ENCODE measurements at places on chromosomes 1 and 21. TPM values are rescaled to one million over a fixed set of nuclear protein-coding genes. Genes with fewer than 3 reads are reported as not detected.

Gene LRRN2
- total RNA-seq, result 2.4 TPM

DNA sequence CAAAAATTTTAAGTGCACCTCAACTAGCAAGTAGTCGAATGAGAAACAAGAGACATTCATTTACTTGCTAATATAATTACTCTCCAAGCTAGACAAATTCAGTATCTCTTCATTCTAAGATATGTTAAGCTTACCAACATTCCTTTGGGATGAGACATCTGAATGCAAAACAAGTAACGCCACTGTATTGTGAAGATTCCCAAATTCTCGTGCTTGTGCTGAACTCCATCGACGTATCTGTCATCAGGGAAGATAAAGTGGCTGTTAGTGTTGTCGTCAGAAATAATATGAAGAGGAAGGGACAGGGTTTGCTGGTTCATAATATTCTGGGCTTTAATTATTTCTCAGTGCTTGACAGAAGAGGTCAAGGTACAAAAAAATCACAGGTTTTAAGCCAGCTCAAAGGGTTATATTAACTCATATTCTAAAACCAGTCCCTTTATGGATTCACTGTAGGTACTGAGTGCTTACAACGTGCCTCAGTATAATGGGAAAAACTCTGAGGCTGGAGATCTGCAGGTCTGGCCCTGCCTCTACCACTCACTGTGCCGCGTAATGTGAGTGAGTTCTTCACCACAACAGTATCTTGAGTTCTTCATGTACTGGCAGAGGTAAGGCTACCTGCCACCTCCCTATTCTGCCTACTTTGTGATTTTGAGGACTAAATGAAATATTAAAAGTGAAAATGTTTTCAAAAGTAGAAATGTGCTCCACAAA, 42.0 kb downstream of the PCSK9 start:
- peak; percentile 63 for DNase-seq

DNA sequence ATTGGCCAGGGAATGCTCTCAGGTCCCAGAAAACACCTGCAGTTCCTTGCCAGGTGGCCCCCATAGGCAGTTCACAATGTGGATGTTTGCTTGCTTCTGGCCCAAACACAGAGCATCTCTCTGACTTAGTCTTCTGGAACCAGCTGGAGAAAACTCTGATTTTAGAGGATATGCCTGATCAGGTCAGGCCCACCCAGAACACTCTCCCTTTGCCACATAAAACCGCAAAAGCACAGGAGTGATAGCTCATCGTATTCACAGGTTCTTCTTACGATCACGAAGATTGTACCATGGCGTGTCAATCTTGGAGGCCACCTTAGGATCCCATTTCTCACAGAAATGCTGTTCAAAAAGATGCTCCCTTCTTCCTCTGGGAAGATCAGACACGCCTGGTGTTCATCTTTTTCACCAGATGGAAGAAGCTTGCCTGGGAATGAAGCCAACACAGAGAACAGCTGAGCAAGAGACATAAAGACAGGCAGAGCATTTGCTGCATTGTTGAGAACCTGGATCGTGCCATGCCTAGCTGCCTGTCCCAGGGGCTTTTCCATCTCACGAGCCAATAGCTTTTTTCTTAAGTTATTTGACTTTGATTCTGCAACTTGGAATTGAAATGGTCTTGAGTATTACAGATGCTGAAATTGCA, 11.6 kb upstream of the CD247 start:
- DNase-seq, result no peak

Gene CRYBG2
- 0.02 TPM for total RNA-seq

- no peak for DNase-seq
Measured at GRCh38 chr1:3117879-3118278, 48.9 kb downstream of the PRDM16 start.

DNA sequence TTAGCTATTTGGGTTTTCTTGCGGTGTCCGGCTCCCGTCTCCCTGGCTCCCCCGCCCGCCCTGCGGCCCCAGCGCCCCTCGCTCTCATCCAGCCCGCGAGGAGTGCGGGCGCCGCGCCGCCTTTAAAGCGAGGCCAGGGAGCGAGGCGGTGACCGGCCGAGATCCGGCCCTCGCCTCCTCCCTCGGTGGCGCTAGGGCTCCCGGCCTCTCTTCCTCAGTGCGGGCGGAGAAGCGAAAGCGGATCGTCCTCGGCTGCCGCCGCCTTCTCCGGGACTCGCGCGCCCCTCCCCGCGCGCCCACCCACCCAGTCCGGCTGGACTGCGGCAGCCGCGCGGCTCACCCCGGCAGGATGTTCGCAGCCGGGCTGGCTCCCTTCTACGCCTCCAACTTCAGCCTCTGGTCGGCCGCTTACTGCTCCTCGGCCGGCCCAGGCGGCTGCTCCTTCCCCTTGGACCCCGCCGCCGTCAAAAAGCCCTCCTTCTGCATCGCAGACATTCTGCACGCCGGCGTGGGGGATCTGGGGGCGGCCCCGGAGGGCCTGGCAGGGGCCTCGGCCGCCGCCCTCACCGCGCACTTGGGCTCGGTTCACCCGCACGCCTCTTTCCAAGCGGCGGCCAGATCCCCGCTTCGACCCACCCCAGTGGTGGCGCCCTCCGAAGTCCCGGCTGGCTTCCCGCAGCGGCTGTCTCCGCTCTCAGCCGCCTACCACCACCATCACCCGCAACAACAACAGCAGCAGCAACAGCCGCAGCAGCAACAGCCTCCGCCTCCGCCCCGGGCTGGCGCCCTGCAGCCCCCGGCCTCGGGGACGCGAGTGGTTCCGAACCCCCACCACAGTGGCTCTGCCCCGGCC, 492 bp downstream of the HLX start:
- DNase-seq, result peak; percentile 8

DNA sequence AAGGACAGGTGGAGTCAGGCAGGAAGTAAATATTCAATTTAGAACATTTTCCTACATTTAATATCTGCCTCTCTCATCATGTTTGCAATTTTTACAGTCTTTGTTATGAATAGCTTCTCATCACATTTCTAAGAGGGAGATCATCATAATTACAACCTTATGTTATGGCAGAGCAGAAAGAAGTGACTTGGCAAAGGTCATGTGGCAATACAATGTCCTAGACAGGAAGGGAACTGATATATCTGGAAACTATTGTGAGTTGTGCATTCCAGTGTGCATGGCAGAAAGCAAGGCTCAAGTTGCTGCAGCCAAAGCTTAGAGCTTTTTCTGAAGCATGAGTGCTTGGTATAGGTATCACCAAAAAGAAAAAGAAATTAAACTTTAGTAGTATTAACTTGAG, 43.8 kb upstream of the PRRX1 start:
- no peak for DNase-seq

DNA sequence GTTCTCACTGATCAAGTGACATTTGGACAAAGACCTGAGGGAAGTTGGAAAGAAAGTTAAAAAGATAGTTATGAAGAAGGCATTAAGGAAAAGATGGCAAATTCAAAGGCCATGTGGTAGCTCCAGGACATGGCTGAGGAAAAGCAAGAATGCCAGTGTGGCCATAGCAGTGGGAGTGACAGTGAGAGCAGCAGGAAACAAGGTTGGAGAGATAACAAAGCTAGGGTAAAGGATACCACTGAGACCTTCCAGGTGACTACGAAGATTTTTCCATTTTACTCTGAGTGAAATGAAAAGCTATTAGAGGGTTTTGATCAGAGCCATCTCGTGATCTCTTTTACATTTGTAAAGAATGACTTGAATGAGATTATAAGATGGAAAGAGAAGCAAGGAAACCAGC, 170.6 kb downstream of the SLC44A5 start:
- no peak for DNase-seq

GRCh38 chr1:31744165-31744888, 19.8 kb downstream of the ADGRB2 start:
- no peak for DNase-seq

DNA sequence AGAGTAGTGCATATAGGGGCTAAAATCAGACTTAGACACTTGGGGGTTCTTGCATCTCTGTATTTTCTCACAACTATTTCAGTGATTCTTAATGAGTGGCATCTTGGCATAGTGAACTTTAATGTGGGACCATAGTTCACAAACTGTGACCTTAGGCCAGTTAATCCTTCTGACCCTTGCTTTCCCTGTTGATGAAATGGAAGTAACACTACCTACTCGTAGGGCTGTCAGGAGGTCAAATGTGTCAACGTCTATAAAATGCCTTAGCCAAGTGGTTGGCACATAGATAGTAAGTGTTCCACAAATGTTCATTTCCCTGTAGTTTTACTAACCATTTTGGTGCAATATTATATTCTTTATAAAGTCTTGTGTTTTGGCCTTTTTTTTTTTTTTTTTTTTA, 49.4 kb downstream of the DYRK1A start:
- no peak for DNase-seq

- no peak for DNase-seq
Measured at GRCh38 chr21:38654580-38654979, 151.1 kb upstream of the ETS2 start.

Gene MYOG
- not detected for total RNA-seq

DNA sequence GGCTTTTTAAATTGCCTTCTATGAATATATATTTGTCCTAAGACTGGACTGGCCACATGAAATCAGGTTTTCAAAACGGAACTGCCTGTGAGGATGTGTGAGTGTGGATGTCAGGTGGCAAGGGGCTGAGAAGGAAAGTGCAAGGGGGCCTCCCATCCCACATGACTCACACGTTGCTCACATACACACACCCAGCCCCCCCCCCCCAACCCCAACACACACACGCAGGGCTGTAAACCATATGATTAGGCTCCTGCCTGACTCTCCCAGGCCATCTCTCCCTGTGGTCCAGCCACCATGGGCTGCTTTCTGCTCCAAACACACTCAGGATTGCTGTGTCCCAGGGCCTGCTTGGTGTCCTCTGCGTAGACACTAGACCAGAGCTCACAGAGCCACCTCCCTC, 22.4 kb downstream of the DEGS1 start:
- peak; percentile 56 for DNase-seq

Gene S100A1
- total RNA-seq, result 0.46 TPM

GRCh38 chr1:57188168-57188567, 222.4 kb upstream of the C8B start:
- no peak for DNase-seq

Gene FOXJ3
- 20.4 TPM for total RNA-seq

Gene LCE5A
- total RNA-seq, result not detected

Gene SH2D5
- total RNA-seq, result 17.9 TPM

DNA sequence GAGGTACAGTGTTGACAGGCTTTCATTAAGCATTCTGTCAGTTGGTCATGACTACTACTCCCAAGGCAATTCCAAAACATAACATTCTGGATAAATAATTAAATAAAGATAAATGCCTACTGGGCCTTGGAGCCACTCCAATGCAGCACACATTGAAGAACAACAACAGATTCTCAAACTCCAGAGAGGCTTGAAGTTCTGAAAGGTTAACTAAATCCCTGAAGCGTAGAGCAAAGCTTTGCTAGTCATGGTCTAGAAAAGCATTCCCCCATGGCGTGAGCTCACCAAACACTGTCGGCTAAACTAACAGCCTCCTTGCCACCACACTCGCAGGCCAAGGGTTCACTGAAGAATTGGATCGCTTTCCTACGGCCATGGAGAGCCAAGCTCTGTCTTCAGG, 268.0 kb downstream of the ATG4C start:
- DNase-seq, result no peak

DNA sequence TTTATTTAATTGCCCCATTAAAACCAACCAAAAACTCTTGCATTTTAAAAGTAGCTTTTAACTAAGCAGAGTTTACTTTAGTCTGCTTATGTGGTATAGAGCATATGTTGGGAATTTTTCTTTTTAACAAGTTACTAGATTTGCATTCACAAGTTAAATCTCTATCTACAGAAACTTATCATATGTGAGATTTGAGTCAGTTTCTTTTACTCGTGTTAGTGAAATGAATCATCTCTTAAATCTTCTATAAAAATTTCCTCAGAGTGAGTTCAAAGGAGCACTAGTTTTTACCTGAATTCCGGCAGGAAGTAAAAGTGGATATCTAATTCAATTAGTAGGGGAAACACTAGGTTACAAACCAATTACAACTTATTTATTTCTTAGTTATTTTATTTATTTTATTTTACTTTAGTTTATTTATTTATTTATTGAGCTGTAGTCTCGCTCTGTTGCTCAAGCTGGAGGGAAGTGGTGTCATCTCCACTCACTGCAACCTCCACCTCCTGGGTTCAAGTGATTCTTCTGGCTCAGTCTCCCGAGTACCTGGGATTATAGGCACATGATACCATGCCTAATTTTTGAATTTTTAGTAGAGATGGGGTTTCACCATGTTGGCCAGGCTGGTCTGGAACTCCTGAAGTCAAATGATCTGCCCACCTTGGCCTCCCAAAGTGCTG, 1609.6 kb upstream of the B3GALT2 start:
- DNase-seq, result no peak
